Colonic mucosa (tissue), 4 donors: ENCODE measurements at places on chromosomes 13 and 19. TPM values are rescaled to one million over a fixed set of nuclear protein-coding genes. Genes with fewer than 3 reads are reported as not detected.

Gene FGF9
- 0.67 TPM for total RNA-seq

Gene FXYD5
- 20.3 TPM for total RNA-seq

Gene KLHL26
- total RNA-seq: 14.7 TPM

Gene DNMT1
- total RNA-seq: 139 TPM

Gene ERFL
- 0.42 TPM for total RNA-seq

Gene ADPRHL1
- total RNA-seq: 6.2 TPM

GRCh38 chr13:91482427-91482826 is 84.0 kb downstream of the GPC5 start:
- no peaks in the 10 kb centered on the region for H3K4me1 ChIP-seq
- H3K27ac ChIP-seq: no peak overlapping the region
- no peak overlapping the region for H3K4me3 ChIP-seq
- no peak for DNase-seq
- H3K27me3 ChIP-seq: no peaks in the 10 kb centered on the region
- no peaks in the 10 kb centered on the region for H3K36me3 ChIP-seq

GRCh38 chr19:42323473-42323851 is 2.0 kb upstream of the MEGF8 start:
- H3K27me3 ChIP-seq: peaks cover 20% of the 10 kb centered on the region
- no peak overlapping the region for H3K27ac ChIP-seq
- H3K4me3 ChIP-seq: no peak overlapping the region
- H3K36me3 ChIP-seq: no peaks in the 10 kb centered on the region

DNA sequence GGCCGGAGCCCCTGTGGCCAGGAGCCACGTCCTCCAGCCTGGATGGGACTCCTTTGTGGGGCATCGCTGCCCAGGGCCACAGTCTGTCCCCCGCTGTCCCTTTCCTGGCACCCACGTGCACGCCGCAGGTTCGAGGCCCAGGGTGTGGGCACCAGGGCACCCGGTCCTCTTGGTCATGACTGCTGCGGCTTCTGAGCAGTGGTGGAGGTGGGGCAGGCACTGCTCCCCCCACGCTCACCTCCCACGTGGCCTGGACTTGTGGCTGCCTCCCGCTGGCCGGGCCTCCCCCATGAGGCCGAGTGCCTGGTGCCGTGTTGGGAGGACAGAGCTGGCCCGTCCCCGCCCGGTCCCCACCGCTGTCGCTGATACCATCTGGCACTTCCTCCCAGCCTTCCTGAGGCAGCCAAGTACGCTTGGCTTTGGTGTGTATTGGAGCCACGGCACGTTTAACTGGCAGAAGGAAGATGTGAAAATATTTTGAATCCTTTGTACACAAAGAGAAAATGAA is 12.8 kb downstream of the SPPL2B start:
- H3K27me3 ChIP-seq: no peaks in the 10 kb centered on the region
- no peak for DNase-seq
- H3K4me1 ChIP-seq: no peaks in the 10 kb centered on the region

DNA sequence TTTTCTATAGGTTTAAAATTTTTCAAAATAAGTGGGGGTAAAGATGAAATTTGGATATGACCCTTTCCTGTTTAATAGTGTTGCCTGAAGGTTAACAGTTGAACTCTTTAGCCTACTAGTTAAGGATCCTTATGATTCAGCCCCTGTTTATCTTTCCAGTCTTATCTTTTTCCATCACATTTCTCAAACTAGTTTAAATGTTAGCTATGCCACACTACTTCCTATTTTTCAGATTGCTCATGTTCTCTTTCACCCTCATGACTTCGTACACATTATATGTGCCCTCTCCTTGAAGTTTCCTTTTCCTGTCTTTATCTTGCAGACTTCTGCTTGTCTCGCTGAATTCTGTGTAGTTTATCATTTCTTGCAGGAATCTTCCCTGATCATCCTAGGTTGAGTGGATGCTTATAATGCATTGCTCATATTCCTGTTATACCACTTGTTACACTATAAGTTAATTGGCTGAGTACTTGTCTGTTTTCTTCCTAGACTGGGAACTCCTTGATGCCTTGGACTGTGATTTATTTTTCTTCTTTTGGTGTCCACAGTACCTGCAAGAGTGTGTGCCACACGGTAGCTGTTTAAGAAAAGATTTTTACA is 86.7 kb downstream of the FNDC3A start:
- H3K4me3 ChIP-seq: no peak overlapping the region
- H3K36me3 ChIP-seq: no peaks in the 10 kb centered on the region
- no peak for DNase-seq
- no peaks in the 10 kb centered on the region for H3K4me1 ChIP-seq

- H3K4me1 ChIP-seq: no peaks in the 10 kb centered on the region
- no peaks in the 10 kb centered on the region for H3K36me3 ChIP-seq
- no peaks in the 10 kb centered on the region for H3K27me3 ChIP-seq
- no peak for DNase-seq
- no peak overlapping the region for H3K27ac ChIP-seq
- no peak overlapping the region for H3K4me3 ChIP-seq
Measured at GRCh38 chr13:108322206-108322824, 52.8 kb downstream of the TNFSF13B start.

GRCh38 chr13:33633701-33634545 is 184.0 kb upstream of the RFC3 start:
- H3K4me3 ChIP-seq: no peak overlapping the region
- H3K27me3 ChIP-seq: no peaks in the 10 kb centered on the region
- no peaks in the 10 kb centered on the region for H3K36me3 ChIP-seq
- DNase-seq: no peak
- H3K4me1 ChIP-seq: no peaks in the 10 kb centered on the region

DNA sequence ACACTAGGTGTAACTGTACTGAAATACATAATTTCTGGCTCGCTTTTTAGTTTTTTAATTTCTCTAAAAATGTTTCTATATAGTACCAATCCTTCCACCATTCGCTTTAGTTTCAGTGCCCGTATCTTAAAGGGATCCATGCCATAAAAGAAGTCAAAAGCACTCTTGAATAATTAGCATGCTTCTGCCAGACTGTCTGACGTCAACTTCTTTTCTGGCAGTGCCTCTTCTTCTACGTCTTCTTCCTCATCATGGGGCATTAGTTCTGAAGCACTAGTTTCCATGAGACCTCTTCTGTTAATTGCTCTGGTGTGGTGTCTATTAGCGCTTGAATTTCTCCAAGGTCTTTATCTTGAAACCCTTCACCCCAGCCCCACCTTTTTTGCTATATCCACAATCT is 93.8 kb upstream of the DOCK9 start:
- H3K36me3 ChIP-seq: no peaks in the 10 kb centered on the region
- no peaks in the 10 kb centered on the region for H3K4me1 ChIP-seq
- H3K27ac ChIP-seq: no peak overlapping the region

GRCh38 chr13:40923867-40924266 is 95.2 kb downstream of the ELF1 start:
- no peaks in the 10 kb centered on the region for H3K4me1 ChIP-seq
- H3K27me3 ChIP-seq: no peaks in the 10 kb centered on the region
- no peak overlapping the region for H3K4me3 ChIP-seq
- DNase-seq: no peak

GRCh38 chr19:55208880-55209692 is at the start of gene PTPRH:
Gene PTPRH (minus strand): TSS chr19:55209501. CDS start chr19:55209433, 68 bp downstream.
- H3K36me3 ChIP-seq: no peaks in the 10 kb centered on the region
- peak; percentile 87 for DNase-seq
- no peaks in the 10 kb centered on the region for H3K27me3 ChIP-seq
- peaks cover 9% of the 10 kb centered on the region for H3K4me1 ChIP-seq
- H3K27ac ChIP-seq: peak within 1 kb of the TSS; percentile 92

GRCh38 chr13:80658705-80659104 is 317.8 kb upstream of the SPRY2 start:
- no peak overlapping the region for H3K4me3 ChIP-seq
- no peak for DNase-seq
- H3K27me3 ChIP-seq: no peaks in the 10 kb centered on the region
- H3K36me3 ChIP-seq: no peaks in the 10 kb centered on the region
